IMR-90 (cell line): ENCODE measurements at places on chromosomes 7 and 10.

DNA sequence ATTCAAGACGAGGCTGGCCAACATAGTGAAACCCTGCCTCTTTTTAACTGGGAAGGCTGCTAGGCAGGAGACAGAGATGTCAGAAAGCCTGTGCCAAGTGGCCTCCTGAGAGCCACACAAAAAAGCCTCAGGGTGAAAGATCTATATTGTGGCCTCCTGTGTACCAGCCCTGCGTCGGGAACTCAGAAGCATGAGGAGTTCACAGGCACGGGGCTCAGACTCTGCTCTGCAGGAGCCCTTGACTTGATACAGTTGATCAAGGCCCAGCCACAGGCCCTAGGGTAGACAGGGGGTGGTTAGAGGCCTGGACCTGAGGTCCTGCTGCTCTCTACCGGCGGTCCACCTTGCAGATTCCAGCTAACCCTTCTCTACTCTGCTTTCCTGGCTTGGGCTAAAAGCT, 30.2 kb downstream of the FAM241B start:
- no peak for DNase-seq

DNA sequence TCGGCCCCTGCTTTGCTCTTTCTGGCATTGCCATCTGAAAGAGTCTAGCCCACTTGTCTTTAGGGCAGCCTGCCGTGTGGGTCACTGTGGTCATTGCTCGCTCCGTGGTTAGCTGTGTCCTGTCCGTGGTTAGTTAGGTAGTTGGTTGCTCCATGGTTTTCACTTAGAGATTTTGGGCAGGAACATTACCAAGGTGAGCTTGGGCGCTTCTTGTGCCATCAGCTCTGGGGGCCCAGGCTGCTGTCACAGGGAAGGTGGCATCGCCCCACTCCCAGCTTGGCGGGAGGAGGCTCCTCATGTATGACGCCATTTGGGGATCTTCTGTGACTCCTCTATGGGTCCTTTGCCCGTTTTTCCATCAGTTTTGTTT, 53.1 kb downstream of the INPP5A start:
- no peak for DNase-seq

- DNase-seq, result no peak
Observed at GRCh38 chr7:25834050-25834449, 317.9 kb upstream of the NFE2L3 start.

- DNase-seq, result peak; percentile 13
Observed at GRCh38 chr7:116139007-116139406, 71.3 kb upstream of the TES start.

DNA sequence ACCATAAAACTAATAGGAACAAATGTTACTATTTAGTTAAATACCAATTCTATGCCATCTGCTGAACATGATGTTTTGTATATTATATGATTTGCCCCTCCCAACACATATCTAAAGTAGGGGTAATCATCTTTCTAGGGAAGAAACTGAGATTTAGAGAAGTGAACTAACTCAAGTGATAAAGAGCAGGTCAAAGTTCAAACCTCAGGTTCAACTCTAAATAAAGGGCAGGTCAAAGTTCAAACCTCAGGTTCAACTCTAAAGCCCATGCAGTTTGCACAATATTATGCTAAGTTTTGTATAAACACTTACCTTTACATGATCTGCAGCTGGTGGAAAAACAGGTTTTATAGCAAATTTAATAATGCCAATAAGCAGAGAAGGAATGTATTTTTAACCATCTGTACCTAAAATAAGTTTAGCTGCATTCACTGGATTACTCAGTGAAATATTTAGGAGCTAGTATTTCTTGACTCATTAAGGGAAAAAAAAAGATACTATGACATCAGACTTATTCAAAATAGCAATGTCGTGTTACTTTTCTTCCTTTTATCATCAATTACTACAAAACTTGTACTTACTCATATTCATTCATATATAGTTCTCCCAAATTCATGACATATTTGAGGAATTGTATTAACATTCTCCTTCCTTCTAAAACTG, 1194.3 kb upstream of the CELF2 start:
- DNase-seq, result peak; percentile 33

GRCh38 chr10:60985951-60986350, 42.0 kb upstream of the RHOBTB1 start:
- DNase-seq, result no peak

DNA sequence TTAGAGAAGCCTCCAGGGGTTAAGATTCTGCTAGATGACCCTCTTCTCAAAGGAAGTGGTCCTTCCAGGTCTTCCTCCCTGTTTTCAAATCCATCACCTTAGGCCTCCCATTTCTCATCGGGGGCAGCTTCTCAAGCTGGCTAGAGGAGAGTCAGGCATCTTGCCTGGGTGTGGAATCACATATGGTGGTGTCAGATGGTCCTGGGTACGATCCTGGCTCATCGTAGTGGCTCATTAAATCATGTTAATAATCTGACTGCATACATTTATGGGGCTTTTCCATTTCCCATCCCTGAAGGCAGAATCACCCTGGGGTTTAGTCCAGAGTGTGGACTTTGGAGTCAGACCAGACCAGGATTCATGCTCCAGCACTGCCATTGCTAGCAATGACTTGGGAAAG, 132.6 kb downstream of the RPS24 start:
- no peak for DNase-seq

GRCh38 chr10:76026905-76027304, 595.5 kb downstream of the LRMDA start:
- DNase-seq, result no peak

DNA sequence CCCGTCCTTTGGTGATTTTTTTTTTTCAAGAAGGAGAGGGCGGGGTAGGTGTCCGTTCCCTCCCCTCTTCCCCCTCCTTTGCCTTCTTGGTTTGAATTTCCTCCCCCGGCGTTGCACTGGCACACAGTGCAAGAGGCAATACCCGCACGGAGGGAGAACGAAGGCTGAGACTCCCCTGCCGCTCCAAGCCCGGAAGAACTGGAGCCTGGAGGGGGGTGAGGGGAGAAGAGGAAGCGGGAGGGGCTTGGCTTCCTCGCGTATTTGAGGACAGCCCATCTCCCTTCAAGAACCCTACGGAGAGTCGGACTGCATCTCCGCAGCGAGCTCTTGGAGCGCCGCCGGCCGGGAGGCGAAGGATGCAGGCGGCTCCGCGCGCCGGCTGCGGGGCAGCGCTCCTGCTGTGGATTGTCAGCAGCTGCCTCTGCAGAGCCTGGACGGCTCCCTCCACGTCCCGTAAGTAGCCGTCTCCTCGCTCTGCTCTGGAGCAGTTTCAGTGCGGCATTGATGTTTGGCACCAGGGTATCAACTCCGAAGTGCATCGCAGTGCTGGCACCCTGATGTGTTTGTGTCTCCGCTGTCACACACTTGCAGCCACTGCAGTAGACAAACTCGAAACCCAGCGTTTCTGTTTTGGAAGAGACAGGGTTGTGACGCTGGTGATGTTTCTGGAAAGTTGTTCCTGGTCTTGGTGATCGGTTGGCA, at the start of gene CNTNAP2:
CNTNAP2 (plus strand) TSS at position 281 of the 702 bp plus-strand sequence; CDS start at position 357, 76 bp downstream.
- no peak for DNase-seq

- DNase-seq, result peak; percentile 33
Observed at GRCh38 chr10:107546284-107546683, 381.8 kb upstream of the SORCS1 start.

GRCh38 chr10:98098247-98098646, 36.2 kb upstream of the R3HCC1L start:
- no peak for DNase-seq

DNA sequence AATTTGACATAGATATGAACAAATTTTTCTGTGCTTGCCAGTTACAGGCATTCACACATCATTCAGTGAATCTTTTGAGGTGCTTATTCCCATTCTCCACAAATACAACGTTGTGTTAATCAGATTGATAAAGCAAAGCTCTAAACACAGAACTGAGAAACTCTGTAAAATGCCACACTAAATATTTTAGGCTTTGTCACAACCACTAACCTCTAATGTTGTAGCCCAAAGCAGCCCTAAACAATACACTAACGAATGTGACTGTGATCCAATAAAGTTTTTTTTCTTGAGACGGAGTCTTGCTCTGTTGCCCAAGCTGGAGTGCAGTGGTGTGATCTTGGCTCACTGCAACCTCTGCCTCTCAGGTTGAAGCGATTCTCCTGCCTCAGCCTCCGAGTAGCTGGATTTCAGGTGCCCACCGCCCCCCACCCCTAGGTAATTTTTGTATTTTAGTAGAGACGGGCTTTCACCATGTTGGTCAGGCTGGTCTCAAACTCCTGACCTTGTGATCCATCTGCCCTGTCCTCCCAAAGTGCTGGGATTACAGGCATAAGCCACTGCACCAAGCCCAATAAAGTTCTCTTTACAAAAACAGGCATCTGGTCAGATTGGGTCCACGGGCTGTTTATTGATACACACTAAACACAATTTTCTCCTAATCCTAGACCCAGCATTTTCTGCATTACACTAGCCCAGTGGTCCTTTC, 6.9 kb downstream of the CYCS start:
- no peak for DNase-seq

GRCh38 chr7:155066417-155066950, 3.6 kb upstream of the HTR5A start:
- peak; percentile 79 for DNase-seq

DNA sequence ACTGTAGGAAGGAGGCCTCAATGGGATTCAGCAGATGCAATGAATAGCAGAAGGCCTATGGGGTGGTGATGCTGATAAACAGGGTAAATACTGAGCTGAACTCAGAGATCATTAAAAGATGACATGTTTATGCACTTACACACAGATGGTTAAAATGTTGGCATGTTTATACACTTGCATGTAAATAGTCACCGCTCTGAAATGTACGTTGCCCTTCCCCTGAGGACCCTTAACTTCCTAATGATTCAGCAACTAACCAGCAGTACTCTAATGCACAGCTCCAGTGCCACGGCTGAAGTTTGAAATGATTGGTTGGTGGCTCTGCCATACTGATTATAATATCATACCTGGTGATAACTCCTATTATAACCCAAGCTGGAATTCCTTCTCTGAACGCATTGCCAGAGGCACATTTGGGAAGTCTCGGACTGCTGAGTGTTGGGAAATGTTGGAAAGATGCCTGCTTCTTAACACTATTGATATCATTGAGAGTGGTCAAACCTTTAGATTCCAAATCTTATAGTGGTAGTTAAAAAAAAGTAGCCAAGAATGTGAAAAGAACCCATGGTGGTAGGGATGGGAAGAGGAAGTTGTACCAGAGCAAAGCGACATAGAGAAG, 3.7 kb upstream of the CAV1 start:
- peak; percentile 50 for DNase-seq

DNA sequence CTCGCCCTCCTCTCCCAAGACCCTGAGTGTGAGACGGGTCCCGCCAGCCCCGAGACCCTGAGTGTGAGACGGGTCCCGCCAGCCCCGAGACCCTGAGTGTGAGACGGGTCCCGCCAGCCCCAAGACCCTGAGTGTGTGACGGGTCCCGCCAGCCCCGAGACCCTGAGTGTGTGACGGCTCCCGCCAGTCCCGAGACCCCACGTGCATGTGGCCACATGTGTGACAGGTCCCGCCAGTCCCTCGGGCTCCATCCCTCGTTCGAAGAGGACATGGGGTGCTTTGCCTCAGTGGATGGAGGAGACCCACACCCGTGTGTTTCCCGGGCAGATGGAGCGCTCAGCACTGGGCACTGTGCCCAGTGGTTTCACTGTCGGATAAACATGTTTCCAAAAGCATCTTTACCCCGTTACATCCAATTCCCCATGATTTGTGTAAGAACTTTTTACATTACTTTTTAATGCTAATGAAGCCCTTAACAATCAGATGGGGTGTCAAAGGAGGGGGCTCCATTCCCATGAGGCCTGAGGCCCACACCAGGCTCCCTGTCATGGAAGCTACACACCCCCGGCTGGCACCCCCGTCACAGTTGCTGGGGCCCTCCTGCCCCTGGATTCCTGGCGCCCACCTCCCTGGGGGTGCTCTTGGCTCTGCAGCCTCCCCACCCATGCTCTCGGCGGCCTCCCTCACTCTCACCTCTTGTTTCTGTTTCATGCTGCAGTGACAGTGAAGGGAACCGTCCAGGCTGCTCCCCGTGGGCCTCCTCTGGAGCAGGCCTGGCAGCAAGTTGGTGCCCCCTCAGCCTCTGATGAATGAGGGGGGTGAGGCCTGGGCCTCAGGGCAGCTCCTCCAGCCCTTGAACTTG, 48.5 kb upstream of the CFAP46 start:
- no peak for DNase-seq

DNA sequence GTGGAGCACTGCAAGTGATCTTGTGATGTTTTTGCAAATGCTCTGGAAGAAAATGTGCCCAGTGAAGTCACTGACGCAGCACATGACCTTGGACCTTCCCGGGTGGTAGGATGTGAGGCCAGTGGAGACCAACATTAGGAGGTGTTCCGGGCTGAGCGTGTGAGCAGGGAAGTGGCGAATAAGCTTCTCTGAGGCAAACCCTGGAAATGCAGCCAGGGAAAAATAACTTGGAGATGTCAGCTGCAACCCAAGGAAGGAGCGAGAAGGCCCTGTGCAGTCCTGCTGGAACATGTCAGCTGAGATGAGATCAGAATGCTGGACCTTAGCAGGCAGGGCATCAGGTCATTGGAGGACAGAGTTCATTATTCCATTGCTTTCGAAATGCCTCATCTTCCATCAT, 18.6 kb upstream of the SDK1 start:
- no peak for DNase-seq

GRCh38 chr7:18117482-18117881, 89.8 kb upstream of the PRPS1L1 start:
- DNase-seq, result peak; percentile 59

- no peak for DNase-seq
Observed at GRCh38 chr7:135095450-135095849, 52.4 kb upstream of the TMEM140 start.

GRCh38 chr10:77915319-77916105, 11.0 kb downstream of the DLG5 start:
- DNase-seq, result no peak

DNA sequence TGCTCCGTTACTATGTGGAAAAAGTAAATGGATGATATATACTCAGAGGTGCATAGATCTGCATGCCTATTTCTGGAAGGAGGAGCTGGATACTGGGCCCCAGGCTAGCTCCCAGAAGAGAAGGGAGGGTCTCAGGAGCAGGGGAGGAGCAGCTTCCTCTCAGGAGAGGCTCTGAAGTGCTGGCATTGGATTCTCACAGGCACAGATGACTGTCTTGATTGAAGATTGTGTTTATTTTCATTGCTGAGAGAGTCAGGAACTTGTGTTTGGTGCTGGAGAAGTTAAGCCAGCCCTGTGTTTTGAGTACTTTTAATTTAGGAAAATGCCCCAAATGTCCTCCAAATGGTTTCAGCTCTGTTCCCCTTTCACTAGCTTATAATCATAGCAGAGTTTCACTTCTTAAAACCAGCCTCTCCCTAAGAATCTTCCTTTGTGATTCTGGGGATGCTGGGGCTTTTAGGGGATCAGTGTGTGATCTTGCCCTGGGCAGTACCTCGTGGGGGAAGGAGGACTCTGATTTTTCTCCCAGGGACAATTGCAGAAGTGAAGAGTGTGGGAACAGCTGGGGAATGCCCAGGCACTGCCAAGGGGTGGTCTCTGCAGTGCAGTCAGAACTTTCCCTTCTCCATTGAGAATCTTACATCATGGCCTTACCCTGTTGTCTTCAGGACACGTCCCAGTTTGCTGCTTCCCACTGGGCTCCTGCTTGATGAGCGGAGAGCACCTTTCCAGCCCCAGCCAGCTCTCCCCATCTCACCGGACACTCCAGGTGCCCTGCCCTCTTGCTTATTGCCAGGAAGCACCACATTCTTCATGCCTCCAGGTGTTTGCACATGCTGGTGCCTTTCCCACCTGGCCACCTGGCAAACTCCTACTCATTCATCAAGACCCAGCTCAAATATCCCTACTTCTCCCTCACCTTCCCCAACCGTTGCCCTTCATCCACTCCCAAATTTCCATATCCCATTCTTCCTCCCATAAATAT, 102.8 kb downstream of the ARHGAP22 start:
- DNase-seq, result peak; percentile 40
